ENCODE measurements at places on chromosomes 5 and 9.

DNA sequence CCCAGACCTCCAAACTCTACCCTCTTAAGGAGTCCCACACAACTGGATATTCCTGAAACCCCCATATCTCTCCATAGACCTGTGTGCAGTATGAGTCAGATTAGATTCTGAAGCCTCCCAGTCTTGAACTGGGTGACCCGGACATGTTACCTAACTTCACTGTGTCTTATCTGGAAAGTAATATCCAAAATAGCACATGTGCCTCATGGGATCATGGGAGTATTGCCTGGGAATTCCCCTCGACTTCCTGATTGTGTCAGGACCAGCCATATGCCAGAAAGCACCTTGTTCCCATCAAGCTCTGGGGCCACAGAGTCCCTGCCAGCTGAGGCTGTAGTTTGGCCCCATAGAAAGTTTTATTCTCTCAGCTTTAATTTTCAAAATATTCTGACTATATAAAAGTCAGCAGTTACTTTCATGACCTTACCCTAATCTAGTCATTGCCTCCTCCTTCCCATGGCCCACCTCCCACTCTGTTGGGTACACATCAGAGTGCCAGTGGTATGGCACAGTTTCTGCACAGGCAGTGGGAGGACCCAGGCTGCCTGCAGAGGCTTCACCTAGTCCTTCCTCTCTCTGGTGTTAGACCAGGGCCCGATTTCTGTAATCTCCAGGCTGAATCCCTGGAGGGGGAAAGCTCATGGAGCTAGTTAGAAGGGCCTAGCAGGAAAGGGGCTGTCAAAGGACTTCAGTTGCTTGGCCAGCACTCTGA, 19.5 kb upstream of the B4GALT1 start:
- DNase-seq = no peak

GRCh38 chr5:18660511-18660910, 1026.3 kb downstream of the TAF11L14 start:
- DNase-seq = no peak

DNA sequence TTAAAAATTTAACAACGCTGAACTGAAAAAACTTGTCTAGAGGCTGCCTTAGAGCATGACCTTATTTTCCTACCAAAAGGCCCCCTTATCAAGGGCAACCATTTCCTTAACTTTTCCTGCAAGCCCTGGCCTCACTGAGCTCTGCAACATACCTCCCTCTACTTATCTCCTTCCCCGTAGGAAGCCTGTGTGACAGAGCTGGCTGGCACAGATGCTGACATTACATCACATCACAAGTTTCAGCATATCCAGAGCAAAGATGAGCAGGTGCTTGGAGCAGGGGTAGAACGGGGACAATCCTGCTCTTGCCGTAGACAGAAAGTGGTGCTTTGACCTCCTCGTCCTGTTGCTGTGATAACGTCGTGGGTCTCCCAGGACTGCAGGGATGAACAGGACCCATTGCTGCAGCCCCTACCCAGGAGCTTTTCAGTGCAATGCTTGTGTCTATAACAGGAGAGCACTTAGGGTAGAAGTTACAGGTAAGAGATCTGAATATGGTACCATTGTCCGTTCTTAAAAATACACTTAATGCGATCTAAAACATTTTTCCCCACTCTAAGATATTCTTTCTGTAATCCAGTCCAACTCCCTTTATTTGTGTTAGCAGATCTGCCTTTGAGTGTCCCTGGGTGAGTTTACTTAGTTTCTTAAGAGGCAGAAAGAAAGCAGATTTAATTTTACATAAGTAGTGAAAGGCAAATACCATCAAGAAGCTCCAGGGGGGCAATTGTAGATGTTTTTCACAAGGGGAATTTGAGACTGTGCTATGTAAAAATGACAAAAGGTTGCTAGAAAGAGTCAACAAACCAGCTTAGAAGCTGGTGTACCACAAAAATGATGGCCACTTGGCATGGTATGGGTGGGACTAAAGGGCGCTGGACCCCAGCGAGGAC, 101.9 kb upstream of the EFNA5 start:
- peak; percentile 35 for DNase-seq

DNA sequence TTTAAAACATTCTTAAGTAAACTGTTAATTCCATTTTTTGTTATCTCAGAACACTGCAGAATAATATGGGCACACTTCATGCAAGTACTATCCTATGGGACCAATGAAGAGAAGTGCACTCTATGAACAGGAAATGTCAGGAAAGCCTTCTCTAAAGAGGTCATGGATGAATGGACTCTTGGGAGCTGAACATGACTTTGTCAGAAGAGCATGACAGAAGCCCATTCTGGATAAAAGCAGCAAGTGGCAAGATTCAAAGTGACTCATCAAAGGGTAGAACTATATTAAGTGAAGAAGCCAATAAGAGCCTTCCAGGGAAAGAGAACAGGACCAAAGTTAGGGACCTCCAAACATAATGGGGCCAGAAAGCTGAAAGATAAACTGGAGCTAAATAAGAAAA, 94.0 kb downstream of the RAPGEF6 start:
- no peak for DNase-seq

DNA sequence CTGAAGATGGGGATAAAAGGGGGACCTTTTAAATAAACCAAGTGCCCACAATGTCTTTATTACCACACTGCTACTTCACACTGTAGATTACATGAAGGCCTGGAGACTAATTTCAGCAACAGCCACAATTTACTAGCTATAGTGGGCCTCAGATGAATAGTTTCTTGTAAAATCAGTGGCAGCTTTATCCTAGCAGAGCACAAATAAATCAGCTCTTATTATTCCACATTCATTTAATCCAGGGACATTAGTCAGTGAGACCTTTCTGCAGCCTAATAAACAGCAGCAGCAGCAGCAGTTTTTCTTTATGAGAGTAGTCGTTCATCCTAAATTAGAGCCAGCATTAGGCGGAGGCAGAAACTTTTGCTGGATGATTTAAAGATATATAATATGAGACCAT, 542.3 kb downstream of the PSAT1 start:
- DNase-seq = no peak

- DNase-seq = no peak
Observed at GRCh38 chr9:80883426-80883825, 805.9 kb downstream of the TLE1 start.

DNA sequence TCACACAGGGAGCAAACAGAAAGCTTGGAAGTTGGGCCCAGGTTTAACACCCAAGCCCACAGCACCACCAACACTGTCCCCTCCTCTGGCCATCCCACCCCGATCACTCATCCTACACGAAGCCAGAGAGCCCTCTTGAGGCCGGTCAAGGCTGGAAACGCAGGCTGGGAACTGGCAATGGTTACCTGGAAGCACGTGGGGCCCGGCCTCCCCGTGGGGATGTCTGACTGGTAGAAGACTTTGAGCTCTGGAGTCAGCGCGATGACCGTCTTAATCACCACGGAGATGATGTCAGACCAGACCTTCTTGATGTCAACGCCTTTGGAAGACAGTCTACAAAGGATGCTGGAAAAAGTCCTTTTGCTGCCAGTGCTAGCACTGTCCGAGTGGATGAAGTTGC, 104.1 kb downstream of the TTLL11 start:
- DNase-seq = peak; percentile 83

DNA sequence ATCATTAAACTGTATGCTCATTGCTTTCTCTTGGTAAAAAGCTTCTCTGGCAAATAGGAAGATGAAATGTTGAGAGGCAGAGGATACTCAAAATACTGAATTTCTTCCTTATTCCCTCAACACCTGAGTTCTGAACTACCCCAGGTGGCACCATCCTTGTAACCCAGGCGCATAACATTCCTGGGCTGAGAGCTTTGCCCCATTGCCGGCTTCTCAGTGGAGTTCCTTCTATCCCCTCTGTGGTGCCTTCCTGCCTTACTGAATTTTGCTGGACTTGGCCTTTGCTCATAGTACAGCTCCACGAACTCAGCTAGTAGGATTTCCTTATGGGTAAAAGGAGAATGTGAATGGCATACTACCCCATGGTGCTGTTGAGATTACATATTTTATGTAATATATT, 54.7 kb downstream of the BASP1 start:
- peak; percentile 39 for DNase-seq

DNA sequence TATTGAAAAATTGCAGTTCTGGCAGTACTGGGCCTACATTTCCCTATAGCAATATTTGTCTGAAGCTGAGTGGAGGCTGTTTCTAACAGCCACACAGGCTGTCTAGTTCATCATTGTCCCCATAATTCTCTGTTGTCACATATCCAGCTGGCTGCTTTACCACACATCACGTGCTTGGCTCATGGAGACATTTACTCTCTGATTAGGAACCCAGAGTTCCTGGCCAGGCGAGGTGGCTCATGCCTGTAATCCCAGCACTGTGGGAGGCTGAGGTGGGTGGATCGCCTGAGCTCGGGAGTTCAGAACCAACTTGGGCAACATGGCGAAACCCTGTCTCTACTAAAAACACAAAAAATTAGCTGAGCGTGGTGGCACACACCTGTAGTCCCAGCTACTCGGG, 81.4 kb downstream of the PGM5 start:
- DNase-seq = no peak

DNA sequence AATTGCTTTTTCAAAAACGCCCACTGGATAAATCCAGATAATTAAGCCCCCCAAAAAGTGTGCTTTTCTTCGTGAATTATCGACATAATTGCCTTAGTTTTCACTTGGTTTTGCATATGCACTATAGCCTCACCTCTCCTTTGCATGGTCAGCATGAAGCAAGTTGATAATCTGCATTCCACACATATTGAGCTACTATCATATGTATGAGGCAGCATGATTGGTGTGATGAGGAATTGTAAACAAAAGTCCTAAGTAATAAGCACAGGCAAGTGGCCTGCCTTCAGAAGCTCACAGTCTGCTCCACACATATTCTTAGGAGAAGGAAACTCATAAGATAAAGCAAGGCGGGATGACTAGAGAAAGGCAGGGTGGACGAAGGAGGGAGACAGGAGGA, 33.8 kb downstream of the MED10 start:
- DNase-seq = no peak

DNA sequence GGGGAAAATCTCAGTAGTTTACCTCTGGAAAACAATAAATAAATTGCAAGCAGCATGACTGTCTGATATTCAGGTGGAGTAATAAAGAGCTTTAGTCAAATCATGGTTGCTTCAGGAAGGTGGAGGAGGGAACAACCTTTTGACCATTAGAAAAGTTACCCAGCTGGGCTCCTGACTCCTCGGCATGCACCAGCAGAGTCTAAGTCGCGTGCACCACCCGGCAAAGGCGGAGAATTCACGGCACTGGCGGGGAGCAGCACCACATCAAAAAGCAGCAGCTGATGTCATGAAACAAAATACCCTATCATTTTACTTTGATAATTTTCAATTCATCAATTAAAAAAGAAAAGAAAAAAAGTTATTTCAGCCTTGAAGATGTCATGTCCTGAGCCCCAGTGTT, 34.6 kb downstream of the EBF1 start:
- no peak for DNase-seq

DNA sequence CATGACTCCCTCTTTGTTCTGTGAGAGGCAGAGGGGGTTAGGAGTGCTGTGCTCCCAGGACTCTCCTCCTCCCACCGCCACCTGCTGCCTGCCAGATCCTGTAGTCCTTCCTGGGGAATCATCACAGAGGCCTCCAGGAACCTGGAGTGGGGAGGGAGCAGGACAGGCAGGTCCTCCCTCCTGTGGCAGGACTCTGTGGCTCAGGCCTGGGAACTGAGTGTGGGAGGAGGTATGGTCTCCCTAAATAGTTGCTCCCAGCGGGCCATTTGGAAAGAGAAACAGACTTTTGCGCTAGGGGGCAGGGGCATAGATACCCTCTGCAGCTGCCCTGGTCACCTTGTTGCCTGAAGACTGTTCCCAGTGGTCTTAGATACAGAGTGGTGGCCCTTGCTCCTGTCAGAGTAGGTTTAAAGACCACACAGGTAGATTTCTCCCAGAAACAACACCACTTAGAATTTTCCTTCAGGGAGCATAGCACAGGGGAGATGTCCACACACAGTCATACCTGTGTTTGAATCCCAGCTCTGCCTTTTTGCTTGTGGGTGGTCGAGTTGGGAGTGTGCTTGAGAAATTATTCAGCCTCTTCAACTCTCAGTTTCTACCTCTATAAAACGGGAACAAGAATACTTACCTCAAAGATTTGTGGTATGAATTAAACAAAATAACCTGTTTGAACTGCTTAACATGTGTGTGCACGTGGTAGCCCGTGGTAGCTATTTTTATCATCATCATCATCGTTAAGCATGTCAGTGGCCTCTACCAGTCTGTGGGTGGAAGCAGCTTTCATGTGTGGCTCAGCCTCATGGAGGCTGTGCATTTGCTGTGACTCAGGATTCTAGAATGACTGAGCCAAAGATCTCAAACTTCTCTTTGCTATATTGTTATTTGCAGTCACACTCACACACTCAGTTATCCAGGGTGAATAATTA, 55.8 kb downstream of the SLC22A5 start:
- DNase-seq = no peak

- DNase-seq = no peak
Observed at GRCh38 chr9:4964540-4964939, 20.5 kb upstream of the JAK2 start.

DNA sequence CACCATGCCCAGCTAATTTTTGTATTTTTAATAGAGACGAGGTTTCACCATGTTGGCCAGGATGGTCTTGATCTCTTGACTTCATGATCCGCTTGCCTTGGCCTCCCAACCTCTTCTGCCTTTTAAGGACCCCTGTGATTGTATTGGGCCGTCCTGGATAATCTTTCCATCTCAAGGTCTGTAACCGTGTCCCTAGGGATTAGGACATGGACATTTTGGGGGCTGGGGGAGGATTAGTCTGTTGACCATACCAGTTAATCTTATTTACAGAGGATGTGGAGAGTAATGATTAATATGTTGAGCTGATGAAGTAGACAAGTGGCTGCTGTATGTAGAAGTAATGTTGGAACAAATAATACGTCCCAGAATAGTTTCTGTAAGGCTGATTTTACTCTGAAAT, 23.1 kb downstream of the LNPEP start:
- no peak for DNase-seq

DNA sequence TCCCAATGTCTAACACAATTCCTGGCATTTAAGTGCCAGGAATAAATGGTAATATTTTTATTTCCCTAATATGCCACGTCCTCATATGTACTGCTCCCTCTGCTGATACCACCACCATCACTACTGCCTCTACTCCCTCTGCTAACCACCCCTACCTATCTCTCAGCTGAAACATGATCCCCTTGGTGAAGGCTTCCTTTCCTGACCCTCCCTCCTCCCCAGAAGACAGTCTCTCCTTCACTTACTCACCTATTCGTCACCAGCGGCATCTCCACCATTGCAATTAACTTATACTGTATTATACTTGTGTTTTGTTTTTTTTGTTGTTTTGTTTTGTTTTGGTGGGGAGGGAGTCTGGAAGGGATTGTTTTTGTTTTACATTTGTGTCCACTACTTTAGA, 4.8 kb downstream of the DENND1A start:
- peak; percentile 69 for DNase-seq

GRCh38 chr5:132489051-132489770, 1.4 kb downstream of the IRF1 start:
- no peak for DNase-seq

DNA sequence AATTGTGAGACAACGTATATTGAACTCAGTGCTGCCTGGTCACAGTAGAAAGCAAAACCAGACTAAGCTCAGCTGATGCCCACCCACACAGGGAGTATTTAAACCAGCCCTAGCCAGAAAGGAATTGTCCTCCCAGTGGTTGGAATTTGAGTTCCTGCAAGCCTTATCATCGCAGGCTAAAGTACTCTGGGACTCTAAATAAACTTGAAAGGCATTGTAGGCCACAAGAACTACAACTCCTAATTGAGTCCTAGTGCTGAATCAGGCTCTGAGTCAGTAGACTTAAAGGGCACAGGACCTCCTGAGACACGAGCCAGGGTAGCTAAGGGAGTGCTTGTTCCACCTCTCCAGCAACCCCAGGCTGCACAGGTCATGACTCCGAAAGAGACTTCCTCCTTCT, 171.4 kb downstream of the MCTP1 start:
- DNase-seq = peak; percentile 59
